LHCN-M2 (cell line): ENCODE measurements at places on chromosomes 13 and 19.

GRCh38 chr19:40714441-40715299 is 2.0 kb downstream of the COQ8B start:
- peak; percentile 87 for DNase-seq

- peak; percentile 62 for DNase-seq
These were observed 2.3 kb downstream of the EEF2 start for GRCh38 chr19:3982701-3983541.

DNA sequence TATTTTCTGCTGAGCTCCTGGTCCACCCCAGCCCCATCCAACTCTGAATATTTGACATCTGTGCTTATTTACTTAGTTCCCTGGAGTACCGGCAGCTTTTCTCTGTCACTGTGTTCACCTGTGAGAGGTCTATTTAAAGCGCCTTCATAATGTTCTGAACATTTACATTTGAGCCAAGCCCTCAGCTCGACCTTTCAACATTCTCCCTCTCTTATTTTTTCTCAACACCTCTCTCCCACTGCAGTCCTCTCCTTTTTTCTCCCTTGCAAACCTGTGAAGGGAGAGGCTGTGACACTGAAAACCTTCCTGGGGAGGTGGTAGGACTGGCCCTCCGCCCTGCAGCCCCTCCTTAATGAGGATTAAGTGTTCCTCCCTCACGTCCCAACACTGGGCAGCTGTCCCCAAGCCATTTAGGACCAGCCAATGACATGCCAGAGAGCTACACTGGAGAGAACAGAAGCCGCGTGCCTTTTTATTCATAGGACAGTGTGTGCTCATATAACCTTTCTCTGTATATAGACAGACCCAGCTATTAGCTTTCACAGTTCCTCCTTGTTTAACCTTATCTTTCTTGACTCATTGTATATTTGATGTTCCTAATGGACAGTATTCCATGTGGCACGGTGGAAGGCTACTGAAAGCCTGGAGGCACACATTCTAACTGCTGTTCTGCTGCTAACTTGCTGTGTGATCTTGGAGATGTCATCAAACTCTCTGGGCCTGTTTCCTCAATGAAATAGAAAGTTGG is 134.8 kb downstream of the NUFIP1 start:
- DNase-seq: peak; percentile 52

- no peak for DNase-seq
These were observed 43.3 kb downstream of the VWA8 start for GRCh38 chr13:41917641-41918040.

DNA sequence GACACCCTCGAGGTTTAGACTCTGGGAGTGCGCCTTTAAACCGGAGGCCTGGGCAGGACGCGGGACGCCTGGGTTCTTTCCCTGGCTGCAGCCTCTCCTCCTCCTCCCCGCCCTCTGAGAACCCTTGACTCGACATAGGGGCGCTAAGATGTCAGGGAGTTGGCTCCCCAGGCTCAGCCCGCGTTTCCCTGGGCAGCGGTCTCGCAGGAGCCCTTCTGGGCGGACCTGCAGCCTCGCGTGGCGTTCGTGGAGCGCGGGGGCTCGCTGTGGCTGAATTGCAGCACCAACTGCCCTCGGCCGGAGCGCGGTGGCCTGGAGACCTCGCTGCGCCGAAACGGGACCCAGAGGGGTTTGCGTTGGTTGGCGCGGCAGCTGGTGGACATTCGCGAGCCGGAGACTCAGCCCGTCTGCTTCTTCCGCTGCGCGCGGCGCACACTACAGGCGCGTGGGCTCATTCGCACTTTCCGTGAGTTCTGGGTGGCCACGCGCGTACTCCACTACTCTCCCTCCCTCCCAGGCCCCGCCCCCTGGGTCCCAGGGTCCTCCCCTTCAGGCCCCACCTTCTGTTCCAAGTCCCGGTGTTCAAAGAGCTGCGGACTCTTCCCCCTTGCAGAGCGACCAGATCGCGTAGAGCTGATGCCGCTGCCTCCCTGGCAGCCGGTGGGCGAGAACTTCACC is 1.3 kb downstream of the ICAM5 start:
- peak; percentile 62 for DNase-seq

GRCh38 chr19:47494729-47495128 is 10.7 kb upstream of the KPTN start:
- DNase-seq: peak; percentile 43

DNA sequence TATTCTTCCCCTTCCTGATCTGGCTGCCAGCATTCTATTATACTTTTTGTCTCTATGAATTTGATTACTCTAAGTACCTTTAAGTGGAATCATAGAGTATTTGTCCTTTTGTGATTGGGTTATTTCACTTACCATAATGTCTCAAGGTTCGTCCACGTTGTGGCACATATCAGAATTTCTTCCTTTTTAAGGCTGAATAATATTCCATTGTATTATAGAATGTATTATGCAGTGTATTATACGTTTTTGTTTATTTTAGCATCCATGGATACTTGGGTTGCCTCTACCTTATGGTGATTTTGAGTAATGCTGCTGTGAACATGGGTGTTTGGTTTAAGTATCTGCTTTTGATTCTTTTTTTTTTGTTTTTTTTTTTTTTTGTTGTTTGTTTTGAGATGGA is 19.3 kb downstream of the URI1 start:
- DNase-seq: no peak

- DNase-seq: no peak
These were observed 261.1 kb upstream of the RFC3 start for GRCh38 chr13:33556828-33557227.

GRCh38 chr13:71852736-71853135 is 14.3 kb downstream of the DACH1 start:
- DNase-seq: no peak

- no peak for DNase-seq
These were observed 593 bp downstream of the ATG4D start for GRCh38 chr19:10544242-10544752.

DNA sequence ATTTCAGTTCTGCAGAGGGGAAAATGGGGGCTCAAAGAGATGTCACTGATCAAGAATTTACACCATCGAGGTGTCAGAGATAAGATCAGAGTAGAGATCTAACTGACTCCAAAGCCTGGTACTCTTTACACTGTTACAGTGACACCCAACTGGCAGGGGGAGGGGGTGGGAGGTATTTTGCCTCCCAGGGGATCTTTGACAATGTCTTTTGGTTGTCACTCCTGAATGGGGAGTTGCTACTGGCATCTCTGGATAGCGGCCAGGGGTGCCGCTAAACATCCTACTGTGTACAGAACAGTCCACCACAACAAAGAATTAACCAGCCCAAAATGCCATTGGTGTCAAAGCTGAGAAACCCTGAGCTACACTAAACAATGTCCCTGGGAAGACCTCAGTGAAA is 3.1 kb downstream of the FPR3 start:
- DNase-seq: no peak

GRCh38 chr19:47757617-47758442 is 12.5 kb downstream of the NOP53 start:
- DNase-seq: no peak

GRCh38 chr13:97878431-97879375 is 74.8 kb upstream of the IPO5 start:
- peak; percentile 13 for DNase-seq

DNA sequence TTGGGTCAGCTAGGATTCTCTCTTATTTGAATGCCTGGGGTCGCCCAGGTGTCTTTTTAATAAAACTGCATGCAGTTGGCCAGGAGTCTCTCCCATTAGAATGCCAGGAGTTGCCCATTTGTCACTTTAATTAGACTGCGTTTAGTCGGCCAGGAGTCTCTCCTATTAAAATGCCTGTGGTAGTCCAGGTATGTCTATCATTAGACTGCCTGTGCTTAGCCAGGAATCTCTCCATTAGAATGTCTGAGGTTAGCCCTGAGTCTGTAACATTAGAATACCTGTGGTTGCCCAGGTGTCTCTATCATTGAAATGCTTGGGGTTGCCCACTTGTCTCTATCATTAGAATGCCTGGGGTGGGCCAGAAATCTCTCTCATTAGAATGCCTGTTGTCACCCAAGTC is 1470.9 kb downstream of the UQCRFS1 start:
- DNase-seq: no peak
